Astrocyte (in vitro differentiated cells and primary cell): ENCODE measurements at places on chromosomes 2 and 18.
A peak's percentile ranks its signal among the peaks of the same experiment; 100 is the strongest.

DNA sequence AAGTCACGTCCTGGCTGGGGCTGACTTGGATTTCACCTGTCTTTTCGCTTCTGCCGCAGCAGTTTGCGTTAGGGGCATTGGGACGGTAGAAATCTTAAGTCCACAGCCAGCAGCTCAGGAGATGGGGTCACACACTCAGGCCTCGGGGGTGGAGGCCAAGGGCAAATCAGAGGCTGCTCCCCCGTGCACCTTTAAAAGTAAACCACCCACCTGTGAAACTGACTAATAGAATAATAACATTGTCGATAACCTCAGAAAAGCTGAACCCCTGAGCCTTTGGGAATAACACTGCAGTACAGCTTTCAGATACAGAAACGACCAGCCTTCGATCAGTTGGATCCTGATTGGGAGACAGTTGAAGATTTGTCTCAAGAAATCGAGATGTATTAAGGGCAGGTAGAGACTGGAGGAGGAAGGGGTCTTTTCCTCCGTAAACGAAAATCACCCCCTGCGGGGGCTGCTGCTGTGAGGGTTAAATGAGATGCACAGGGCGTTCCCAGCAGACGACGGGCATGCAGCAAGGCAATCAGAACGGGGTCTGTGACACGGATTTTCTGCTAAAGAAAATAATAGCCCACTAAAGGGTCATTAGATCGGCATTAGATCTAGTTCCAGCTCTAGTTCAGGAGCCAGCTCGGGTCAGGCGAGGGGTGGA, 16.4 kb upstream of the NFATC1 start:
- DNase-seq: no peak

- peak; percentile 52 for DNase-seq
Observed at GRCh38 chr2:152247337-152247695, 71.8 kb upstream of the STAM2 start.

DNA sequence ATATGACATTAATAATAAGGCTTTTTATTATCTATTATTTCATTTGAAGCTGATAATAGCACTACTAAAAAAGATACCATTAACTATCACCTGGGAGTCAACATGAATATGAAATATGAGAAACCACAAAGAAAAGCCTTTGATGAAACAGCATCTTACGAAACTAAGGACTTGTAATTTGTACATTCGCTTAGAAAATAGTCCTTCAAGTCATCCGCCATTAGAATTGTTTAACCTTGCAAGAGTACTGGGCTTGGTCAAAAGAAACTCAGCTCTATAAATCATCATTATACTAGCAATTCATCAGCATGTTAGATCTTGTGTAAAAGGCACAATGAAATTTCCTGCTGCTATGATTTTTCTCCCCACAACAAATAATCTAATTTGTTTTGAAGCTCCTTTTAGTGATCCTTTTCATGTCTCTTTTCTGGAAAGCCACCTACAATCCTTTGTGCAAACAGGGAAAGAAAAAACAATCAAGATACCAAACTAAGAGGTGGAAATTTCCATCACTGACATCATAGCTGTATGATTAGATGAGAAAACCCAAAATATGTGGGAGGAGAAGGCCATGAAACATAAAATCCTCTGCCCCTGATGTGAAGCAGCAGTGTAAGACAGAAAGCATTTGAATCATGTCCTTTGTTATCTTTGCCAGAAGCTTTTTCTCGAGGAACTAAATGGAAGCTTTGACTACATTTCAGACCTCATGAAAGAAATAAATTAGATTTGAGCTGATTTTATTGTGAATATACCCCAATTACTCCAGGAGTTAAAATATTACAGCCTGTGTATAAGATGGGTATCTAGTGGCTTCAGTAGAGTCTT, 31.2 kb downstream of the SCN9A start:
- peak; percentile 88 for DNase-seq

DNA sequence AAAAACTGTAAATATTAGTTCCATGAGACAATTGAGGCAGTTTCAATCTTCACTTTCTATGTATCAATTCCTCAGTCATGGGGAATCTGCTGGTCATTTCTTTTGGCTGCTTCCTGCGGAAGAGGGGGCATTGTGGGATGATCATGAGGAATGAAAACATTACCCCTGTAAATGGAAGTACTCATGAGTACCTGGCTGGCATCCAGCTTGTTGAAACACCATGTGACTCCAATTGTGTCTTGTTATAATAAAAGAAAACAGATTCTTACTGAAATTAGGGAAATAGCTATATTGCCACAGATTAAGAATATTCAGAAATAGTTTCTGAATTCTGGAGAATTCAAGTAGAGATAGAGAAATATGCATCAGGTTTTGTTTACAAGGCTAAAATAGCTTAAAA, 41.6 kb upstream of the GPR39 start:
- DNase-seq: no peak

DNA sequence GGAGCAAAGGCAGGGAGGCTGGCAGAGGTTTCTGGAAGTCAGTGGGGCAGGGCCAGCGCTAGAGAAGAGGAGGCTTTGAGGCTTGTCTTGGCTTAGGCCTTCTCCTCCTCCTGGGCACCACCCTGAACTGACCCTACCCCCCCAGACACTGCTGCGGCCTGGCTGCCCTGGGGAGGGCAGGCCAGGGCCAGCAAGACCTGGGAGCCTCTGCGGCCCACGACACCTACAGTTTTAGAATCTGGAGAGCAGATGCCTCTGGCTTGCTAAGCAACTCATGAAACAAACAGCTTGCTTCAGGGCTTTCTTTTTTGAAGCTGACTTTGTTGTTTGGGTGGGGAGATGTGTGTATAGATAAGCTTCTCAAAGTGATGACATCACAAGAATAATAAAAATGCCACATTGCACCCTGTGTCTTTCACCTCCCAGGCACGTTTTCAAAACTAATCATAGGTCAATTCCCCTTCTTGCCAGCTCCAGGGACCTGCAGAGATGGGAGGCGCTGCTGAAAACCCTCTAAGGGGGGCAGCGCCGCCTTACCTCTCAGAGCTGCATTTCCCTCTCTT, 46.2 kb upstream of the SMAD7 start:
- peak; percentile 89 for DNase-seq

DNA sequence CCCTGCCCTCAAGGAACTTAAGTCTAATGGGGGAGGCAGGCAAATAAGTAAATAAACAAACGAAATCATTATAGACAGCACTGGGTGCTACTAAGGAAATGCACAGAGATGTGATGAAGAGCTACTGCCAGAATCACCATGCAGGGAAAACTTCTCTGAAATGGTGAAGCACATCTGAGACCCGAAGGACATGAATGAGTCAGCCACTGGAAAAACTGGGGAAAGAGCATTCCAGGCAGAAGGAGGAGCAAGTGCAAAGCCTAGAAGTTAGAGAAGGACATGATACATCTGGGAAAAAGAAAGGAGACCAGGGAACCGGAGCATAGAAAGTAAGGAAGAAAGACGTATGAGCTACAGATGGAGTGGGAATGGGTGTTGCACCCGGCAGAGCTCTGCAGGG, 56.8 kb downstream of the TGFA start:
- DNase-seq: no peak
